ENCODE measurements at places on chromosomes 4 and X.

- no peak for DNase-seq
These were observed 63.7 kb upstream of the ARSJ start for GRCh38 chr4:114043116-114043515.

DNA sequence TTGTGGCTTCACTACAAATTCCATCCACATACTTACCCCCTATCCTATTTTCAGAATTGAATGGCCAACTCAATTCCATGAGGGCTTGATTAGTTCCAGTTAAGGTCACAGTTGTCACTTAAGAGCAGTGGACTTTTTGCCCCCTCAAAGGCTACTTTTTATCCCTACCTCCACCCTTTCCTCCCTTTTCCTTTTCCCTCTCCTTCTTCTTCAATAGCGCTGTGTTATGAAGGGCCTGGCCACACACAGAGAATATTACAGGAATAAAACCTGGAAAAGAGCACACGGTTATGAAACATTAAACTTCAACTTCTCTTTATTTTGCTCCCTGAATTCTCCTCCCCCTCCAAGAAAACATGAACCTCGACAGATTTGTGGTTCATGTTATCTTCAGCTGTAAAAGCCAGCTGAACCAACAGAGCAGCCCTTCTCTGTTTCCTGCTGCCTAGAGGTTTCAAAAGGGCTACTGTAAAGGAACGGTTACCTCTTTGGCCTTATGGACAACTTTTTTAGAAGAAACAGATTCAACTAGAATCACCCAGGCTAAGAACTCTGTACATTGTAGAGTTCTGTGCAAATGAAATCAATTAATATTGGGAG is 87.0 kb upstream of the RPL34 start:
- no peak for DNase-seq

DNA sequence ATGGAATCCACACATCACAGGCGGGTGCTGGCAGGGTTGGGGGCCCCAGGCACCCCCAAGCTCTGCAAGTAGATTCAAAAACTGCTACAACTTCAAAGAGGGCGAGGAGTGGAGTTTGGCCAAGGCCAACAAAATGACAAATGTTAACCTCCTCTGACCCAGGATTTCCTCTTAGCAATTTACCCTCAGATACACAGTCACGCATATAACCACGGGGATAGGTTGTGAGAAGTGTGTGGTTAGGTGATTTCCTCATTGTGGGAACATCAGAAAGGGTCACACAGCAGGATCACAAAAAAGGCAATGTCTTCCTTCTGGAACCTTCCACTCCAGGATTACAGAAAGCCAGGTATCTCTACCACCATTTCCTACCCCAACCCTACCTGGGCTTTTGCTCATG is 62.4 kb downstream of the C4orf50 start:
- DNase-seq = no peak

GRCh38 chr4:181272422-181272821 is 970.8 kb upstream of the TENM3 start:
- no peak for DNase-seq

DNA sequence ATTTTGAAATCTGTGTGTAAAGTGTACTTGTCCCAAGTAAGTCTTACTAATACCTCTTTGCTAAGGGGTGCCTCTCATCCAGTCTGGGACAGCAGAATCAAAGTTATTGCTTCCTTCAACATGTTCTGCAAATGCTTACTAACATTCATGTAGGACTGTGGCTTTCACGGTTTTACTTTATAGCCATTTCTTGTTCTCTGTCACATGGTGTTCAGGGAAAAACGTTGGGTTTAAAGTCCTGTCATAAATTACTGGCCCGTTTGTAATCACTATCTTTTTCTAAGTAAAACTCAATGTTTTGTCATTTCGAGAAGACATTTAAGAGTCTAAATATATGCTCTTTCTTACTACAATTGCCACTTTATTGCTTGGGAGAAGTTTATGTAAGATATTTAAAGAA is 321.1 kb downstream of the STIM2 start:
- no peak for DNase-seq

DNA sequence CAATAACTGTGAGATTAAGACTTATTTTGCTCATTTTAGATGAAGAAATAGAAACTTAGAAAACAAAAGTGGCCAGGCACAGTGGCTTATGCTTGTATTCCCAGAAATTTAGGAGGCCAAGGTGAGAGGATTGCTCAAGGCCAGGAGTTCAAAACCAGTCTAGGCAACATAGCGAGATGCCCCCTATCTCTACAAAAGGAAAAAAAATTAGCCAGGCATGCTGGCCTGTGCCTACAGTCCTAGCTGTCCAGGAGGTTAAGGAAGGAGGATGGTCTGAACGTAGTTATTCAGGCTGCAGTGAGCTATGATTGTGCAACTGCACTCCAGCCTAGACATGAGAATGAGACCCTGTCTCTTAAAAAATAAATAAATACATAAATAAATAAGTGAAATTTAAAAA is 28.0 kb downstream of the APELA start:
- DNase-seq = no peak

- DNase-seq = no peak
These were observed 303.1 kb downstream of the ARHGAP24 start for GRCh38 chr4:85777908-85778631.

DNA sequence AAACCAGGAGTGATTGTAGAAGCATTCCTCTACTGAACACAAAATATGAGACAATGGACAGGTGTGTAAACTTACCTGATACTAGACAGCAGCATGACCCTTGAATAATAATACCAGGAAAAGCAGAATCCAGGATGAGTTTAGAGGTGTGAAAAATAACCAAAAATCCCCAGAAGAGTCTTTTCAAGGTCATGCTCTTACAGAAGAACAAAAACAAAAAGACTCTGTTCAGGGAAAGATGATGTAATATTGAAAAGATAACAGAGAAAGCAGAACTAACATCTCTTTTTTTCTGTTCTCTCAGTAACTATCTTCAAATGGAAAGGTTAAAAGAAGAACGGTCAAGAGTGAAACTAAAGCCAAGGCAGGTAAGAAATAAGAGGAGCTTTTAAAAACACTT is 14.0 kb upstream of the ARHGAP10 start:
- DNase-seq = no peak

GRCh38 chr4:69122476-69122875 is 26.2 kb downstream of the UGT2B7 start:
- DNase-seq = no peak

DNA sequence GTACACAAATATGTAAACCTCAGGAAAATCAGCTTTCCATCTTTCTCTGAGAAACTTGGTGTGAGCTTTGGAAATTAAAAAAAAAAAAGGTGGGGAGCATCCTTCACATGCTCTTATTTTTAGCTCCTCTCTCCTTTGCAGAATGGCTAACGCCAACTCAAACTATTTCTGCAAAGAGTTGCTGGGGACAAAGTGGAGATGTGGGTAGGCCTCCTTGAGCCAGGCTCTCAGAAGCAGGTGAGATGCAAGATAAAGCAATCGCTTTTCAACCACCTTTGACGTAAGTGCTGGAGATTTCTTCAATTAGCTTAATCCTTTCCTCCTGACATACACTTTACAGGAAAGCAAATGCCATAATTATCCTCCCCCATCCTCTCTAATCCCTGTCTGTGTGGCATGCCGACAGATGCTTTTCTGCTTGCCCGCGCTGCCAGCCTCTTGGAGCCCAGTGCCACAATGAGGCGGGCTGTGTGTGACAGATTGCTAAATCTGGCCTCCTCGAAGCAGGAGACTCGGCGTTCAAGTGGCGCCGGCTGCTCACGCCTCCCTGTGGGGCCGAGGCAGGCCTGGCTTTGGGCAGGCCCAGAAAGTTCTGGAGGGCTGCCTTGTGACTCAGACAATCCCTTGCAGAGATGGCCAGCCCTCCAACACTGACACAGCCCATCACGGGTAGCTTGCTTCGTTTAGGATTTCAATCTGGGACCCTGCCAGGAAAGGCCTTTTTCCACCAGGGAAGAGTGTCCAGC is 64.9 kb upstream of the SOD3 start:
- no peak for DNase-seq

DNA sequence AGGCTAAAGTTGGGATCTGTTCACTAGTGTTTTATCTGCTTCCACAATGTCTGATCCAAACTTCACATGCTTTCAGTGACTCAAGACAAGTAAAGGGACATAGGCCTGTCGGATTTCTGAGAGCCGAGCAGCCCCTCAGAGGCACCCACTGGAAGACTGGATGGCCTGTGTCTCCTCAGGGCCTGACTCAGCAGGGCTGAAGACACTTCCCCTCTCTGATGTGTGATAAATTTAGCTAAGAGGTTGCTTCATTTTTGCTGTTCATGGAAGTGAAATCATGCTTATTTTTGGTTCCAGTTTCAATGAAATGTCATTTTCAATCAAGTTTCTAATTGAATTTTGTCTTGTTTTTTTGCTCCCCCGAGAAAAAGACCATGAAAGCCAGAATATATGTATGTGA is 93.7 kb downstream of the MXRA5 start:
- no peak for DNase-seq

DNA sequence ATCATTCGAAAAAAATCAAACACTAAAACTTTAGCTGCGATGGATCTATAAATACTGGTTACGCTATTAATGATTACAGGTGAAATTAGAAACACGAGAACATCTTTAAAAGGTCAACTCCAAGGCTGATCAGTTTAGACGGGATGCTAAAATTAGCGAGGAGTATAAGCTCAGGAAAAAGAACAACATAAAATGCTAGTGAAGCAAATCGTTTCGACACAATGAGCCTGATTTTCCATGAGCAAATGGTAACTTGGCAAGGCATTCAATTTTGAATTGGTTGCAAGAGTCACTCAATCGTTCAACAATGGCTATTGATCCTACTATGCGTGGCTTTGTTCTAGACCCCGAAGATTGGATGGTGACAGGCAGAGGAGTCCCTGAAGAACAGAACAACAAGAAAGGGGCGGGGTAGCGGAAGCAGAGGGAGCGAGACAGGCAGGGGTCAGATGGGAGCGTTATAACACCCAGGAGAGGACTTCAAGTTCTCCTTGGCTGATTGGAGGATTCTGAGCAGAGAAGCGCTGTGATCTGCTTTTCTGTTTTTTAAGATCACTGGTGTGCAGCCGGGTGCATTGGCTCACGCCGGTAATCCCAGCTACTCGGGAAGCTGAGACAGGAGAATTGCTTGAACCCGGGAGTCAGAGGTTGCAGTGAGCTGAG is 146.5 kb downstream of the RBM47 start:
- DNase-seq = no peak

- DNase-seq = no peak
These were observed 898 bp upstream of the PDGFC start for GRCh38 chr4:156972379-156973015.

DNA sequence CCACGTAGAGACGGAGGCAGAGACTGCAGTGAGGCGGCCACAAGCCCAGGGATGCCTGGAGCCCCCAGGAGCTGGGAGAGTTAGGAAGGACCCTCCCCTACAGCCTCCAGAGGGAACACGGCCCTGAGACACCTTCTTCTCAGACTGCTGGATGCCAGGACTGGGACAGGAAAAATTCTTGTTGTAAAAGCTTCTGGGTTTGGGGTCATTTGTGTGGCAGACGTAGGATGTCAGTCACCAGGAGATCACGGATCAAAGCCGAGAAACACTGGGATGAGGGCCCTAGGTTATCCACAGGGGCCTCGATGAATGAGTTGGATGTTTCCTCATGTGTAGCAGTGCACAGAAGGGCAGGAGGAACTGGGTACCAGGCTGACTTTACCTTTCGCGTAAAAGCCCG is 163.7 kb downstream of the SHOX start:
- no peak for DNase-seq

DNA sequence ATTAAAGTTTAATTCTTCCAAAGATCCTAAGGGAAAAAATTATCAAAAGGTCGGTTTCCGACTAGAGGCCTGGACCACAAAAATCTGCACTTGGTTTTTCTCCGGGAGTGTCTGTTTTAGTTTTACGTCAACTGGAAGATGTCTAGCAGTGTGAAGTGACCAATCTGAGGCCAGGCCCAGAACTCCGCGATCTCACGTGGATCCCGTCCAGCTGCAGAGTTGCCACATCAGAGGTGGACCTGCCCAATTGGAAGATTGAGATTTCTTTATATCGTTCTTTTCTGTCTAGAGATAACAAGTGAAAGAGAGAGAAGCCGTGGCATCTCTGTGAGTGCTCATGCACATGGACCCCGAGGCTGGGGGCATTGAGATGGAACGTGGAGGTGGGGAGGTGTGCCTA is 115.8 kb downstream of the AFF1 start:
- no peak for DNase-seq

DNA sequence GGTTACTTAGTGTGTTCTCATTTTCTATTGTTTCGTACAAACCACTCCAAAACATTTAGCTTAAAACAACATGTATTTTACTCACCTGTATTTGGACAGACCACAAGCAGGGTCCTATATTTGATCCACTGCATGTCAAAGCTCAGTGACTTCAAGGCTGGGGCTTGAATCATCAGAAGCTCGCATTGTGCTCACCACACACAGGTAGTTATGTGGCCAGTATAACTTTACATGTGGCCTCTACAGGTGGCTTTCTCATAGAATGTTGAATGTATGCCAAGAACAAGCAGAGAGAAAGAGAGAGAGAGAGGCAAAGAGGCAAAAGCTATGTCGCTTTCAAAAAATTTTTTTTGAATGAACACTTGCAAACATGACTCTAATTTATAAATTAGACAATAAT is 107.6 kb downstream of the QRFPR start:
- DNase-seq = no peak

GRCh38 chr4:54838301-54838700 is 180.5 kb downstream of the KIT start:
- no peak for DNase-seq
